ENCODE measurements at places on chromosomes 11 and 22.

DNA sequence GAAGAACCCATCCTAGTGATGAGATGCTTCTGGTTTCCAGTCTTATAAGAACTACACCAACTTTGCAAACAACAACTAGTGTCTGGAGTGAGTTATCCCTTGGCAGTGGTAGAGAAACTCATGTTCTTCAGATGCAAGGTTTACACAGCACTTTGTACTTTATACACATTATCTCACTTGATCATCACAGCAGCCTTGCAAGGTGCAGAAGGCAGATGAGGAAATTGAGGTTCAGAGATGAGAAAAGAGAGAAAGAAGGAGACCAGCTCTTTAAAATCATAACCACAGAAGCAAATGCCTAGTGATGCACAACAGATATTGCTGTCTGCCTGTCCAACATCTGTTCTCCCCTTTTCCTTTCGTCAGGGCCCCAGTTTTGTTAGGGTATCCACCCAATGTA is 16.7 kb upstream of the CD44 start:
- no peak for DNase-seq

- DNase-seq: no peak
Measured at GRCh38 chr11:59180168-59180776, 8.3 kb downstream of the DTX4 start.

DNA sequence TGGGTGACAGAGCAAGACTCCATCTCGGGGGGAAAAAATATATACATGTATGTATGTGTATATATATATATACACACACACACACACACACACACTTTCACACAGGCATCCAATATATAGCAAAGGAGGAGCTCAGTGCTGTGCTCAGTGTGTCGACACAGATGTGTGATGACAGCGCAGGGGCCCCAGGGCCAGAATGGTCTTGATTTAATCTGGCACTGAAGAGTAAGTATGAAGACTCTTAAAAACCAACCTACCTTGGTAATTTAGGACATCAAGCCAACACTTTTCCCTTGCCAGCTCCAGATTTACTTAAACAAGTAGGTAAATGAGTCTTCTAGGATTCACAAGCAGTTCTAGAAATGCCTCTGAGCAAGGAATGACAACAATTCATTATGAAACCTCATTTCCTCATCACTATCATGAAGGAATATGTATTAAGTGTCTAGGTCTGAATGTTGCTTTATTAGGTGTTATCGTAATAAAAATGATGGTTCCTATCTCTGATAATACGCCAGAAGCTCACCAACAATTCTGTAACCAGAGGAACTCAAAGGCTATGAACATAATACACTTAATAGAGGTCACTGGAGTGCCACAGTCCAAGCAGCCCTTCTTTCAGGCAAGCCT is 71.5 kb downstream of the SGSM3 start:
- DNase-seq: no peak

DNA sequence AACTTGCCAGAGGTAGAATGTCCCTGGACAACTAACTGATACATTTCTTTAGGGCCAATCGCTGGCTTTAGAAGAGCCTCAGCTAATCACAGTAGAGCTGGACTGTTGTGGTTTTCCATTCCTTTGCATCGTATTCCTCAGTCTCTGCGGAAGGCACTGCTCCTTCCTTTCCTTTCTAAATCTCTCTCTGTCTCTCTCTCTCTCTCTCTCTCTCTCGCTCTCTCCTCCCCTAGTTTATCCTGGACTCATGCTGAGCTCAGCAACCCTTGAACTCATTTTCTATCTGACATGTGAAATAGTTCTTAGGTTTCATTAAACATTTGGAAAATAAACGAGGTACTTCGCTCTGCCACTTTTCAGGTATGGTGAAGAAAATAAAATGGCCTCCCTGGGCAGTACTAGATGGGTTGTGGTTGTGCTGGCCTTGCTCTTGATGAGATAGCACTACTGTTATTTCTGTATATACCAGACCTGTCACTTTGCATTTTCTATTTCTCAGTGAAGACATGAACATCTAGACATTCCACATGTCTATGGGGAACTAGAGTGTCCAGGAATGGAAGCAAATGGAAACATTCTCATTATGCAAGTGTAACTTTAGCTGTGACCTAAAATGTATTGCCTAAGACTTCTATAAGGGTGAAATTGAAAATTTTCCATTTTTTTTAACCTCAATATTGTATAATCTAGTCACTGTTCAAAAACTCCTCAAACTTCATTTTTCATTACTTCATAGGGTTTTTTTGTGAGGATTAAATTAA is 12.0 kb upstream of the SESN3 start:
- no peak for DNase-seq

Data from activated effector memory CD4-positive, alpha-beta T cell treated with Interleukin-2 at 50 U/mL for 16 hours (primary cell).